ENCODE measurements at places on chromosomes 4 and X.
A peak's percentile ranks its signal among the peaks of the same experiment; 100 is the strongest.

GRCh38 chrX:82711457-82711856, 796.6 kb upstream of the POU3F4 start:
- no peak for DNase-seq

GRCh38 chr4:53355930-53356521, 9.8 kb downstream of the SCFD2 start:
- no peak for DNase-seq

- no peak for DNase-seq
Measured at GRCh38 chr4:109365939-109366338, 63.5 kb upstream of the COL25A1 start.

DNA sequence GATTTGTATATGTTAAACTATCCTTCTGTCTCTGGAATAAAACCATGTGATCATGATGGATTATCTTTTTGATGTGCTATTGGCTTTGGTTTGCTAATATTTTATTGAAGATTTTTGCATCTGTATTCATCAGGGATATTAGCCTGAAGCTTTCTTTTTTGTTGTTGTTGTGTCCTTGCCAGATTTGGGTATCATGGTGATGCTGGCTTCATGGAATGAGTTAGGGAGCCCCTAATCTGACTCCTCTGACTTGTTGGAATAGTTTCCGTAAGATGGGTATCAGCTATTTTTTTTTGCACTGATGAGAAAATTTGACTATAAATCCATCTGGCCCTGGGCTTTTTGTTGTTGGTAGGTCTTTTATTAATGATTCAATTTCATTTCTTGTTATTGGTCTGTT, 45.7 kb downstream of the ATP10D start:
- no peak for DNase-seq

GRCh38 chrX:113586281-113586898, 745.8 kb upstream of the AMOT start:
- DNase-seq = no peak

DNA sequence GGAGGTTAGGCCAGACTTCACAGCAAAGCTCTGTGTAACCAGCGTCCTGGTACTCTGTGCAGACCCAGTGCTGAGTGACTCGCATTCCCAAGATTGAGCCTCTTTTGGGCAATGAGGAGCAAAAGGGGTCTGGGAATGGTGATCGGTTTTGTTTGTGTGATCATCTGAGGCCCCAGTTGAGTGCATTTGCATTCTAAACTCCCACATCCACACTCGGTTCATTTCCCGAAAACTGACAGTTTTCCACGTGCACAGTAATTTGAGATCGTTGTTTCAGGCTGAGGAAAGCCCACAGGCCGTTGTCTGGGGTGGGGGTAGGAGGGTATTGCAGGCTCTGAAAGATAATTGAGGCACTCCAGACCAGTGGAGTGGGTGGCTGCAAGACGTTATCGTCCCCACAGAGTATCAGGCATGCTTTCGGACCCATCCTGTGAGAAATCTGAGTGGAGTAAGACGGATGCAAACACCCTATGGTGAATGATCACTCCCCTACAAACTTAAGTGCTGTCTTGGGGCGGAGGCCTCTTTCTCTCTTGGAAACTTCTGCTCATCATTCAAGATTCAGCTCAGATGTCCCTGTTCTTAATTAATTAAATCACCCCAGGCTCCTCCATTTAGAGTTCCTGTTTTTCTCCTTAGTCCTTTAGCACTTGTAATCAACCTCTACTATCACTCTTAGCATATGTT, 96.1 kb downstream of the AFF1 start:
- DNase-seq = no peak

DNA sequence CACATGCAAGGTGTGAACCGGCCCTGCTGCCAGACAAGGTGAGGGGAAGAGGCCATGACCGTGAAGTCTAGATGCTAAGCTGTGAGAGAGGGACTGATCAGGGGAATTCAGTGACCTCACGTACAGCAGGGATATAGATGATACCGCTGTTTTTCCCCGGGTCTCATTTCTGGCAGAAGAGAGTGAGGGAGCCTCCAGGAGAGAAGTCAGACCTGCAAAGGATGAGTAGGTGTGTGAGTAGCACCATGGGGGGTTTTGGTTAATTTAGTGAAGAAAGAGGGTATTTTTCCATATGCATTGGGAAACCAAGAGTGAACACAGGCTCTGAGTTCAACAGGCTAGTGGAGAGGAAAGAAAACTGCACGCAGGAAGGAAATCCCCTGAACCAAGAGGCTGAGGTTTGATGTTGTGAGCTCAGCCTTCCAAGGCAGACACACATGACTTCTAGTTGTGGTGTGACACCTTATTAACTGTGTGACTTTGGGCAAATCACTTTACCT, 127.6 kb upstream of the GATB start:
- no peak for DNase-seq

DNA sequence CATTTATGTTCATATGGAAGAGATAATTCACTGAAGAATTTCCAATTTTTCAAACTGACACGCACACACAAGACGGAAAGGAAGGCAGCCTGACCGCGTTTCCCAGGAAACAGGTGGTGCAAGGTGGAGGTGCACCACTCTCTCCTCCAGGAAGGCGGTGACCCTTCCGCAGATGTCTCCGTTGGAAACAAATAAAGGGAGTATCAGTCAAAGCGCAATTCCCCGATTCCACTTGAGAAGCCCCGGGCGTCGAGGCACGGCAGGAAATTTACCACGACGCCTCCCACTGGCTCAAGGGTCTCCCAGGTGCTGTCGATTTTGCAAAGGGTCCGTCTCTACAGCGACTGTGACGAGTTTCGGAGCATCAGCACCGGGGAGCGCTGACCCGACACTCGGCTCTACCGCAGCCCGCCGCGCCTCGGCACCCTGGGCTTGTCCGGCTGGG, 770 bp upstream of the TIGD2 start:
- DNase-seq = no peak

DNA sequence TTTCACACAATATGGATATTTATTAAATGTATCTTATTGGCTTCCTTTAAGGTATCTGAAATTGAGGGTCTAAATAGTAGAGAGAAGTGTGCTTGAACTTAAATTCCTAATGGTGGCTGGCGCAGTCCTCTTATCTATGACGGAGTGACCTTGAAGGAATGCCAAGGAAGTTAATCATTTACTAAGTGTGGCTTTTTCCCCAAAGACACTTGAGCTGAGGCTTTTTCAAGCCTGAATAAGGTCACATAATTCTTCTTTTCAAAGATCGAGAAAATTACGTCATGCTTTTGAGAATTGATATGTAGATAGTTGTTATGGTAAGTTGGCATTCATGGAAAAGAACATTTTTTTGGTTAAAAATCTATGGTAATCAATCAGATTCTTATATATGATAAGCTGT, 11.7 kb upstream of the PRPS2 start:
- peak; percentile 36 for DNase-seq

- no peak for DNase-seq
Measured at GRCh38 chrX:103806862-103807474, 25.1 kb downstream of the RAB9B start.

DNA sequence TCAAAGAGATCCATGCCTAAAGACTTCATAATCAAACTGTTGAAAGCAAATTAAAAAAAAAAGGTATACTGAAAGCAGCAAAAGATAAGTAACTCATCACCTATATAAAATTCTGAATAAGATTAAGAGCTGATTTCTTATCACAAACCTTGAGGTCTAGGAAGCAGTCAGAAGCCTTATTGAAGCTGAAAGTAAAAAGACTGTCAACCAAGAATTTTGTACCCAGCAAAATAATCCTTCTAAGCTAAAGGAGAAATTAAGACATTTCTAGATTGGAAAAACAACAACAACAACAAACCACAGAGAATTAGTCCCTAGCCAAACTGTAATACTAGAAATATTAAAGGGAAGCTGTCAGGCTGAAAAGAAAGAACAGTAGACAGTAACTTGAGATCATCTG, 622.9 kb downstream of the PCDH7 start:
- no peak for DNase-seq

GRCh38 chrX:2320580-2321327, 180.0 kb downstream of the DHRSX start:
- peak; percentile 62 for DNase-seq

GRCh38 chr4:99960648-99961047, 10.6 kb upstream of the H2AZ1 start:
- DNase-seq = no peak

- peak; percentile 84 for DNase-seq
Measured at GRCh38 chr4:26248647-26249046, 72.2 kb upstream of the RBPJ start.

- DNase-seq = peak; percentile 54
Measured at GRCh38 chr4:90757534-90758060, 630.4 kb downstream of the CCSER1 start.

All from right lung (tissue), 10 donors.